ENCODE measurements at places on chromosomes 7 and 10. TPM values are rescaled to one million over a fixed set of nuclear protein-coding genes. Genes with fewer than 3 reads are reported as not detected.
A peak's percentile ranks its signal among the peaks of the same experiment; 100 is the strongest.

The CPXM2 gene
- total RNA-seq, result 9.2 TPM

The TEX36 gene
- not detected for total RNA-seq

The STEAP2 gene
- total RNA-seq, result 2.3 TPM

DNA sequence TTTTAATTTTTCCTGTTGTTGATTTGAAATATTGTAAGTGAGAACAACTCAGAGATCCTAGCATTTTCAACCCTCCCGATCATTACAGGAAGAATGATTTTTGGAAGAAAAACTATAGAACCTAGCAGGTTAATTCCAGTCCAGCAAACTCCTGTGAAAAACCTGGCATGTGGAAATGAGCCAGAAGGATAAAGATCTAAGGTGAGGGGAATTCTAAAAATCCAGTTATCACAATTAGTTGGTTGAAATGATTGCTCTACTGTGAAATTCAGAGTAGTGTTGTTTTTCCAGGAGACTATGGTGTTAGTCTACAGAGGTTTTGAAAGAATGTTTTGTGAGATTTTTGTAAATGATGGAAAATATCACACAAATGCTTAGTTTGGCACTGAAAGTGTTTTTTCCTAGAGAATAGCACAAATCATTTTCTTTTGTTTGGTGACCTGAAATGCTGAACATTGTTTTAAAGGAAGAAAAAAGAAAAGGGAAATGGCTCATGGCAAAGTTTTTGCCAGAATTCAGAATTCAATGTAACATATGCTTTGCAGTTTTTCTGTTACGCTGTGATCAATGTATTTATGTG, 152.4 kb upstream of the SLC26A5 start:
- DNase-seq, result peak; percentile 43

- no peak for DNase-seq
These were observed 14.1 kb upstream of the MKX start for GRCh38 chr10:27759483-27760272.
